Ureter (tissue), 1 donor: ENCODE measurements at places on chromosomes 5 and 9. TPM values are rescaled to one million over a fixed set of nuclear protein-coding genes. Genes with fewer than 3 reads are reported as not detected.

DNA sequence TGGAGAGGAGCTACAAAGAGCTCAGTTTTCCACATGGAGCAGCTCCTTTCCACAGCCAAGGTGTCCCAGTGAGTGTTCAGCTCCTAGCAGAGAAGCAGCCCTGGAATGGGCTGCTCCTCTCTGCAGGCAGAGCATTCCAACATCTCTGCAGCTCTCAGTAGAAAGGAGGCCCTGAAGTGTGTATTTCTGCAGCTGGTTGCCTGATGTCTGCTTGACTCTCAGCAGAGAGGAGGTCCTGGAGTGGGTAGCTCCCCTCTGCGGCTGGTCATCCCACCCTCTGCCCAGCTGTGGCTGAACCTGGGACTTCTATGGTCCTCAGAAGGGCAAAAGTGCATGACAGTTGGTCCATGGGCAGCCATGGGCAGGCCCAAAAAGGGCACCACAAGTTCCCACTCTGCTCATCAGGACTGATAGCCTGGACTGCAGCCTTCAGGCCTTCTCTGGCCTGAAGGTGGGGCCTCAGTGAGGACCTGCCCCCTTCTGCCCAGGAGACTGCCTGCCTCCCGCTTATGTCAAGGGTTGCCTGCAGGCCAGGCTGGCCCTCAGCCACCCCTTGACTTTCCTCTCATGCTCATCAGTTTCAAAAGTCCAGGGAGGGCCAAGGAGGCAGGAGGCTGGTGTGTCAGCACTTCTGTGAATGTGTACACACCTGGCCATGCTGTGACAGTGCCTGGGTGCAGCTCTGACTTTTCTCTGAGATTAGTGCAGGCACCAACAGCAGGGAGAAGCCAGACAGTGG lies 605.9 kb upstream of the FAM174A start:
- DNase-seq, result no peak

- DNase-seq, result no peak
These were observed 1.6 kb downstream of the TEX48 start for GRCh38 chr9:114680259-114681001.

Gene NDFIP1
- total RNA-seq, result 69.6 TPM

DNA sequence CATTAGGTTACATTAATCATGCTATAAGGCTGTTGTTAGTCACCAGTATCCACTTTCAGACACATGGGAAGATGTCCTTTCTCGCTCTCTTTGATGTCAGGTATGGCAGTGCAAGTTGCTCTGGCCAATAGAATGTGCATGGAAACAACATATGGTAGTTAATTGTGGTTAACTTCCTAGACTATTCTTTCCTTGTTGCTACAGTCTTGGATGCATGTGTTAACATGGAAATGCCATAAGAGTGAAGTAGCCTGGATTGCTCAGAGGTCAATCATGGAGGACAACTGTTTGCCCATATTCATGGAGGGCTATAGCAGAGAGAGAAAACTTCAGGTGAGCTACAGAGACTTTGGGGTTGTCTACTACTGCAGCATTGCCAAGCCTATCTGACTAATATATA lies 245.8 kb upstream of the GAS1 start:
- no peak for DNase-seq

DNA sequence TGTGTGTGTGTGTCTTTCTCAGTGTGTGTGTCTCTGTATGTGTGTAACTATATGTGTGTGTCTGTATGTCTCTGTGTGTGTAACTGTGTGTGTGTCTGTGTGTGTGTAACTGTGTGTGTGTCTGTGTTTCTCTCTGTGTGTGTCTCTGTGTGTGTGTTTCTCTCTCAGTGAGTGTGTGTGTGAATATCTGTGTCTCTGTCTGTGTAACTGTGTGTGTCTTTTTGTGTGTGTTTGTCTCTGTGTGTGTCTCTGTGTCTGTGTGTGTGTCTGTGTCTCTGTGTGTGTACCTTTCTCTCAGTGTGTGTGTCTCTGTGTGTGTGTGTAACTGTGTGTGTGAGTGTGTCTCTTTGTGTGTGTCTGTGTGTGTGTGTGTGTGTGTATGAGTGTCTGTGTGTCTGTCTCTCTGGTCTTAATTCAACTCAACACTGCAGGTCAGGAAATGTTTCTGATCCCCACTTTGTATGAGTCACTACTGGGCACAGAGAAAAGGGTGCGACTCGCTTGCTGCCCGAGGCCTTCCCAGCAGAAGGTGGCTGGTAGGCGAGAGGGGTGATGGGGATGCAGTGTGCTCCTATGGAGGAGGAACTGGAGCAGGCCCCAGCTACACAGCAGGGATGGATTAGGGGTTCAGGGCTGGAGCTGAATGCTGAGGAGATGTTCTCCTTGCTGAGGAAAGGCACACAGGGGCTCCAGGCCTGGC lies 52.1 kb downstream of the NSG2 start:
- DNase-seq, result no peak

Gene CDC25C
- total RNA-seq, result not detected

DNA sequence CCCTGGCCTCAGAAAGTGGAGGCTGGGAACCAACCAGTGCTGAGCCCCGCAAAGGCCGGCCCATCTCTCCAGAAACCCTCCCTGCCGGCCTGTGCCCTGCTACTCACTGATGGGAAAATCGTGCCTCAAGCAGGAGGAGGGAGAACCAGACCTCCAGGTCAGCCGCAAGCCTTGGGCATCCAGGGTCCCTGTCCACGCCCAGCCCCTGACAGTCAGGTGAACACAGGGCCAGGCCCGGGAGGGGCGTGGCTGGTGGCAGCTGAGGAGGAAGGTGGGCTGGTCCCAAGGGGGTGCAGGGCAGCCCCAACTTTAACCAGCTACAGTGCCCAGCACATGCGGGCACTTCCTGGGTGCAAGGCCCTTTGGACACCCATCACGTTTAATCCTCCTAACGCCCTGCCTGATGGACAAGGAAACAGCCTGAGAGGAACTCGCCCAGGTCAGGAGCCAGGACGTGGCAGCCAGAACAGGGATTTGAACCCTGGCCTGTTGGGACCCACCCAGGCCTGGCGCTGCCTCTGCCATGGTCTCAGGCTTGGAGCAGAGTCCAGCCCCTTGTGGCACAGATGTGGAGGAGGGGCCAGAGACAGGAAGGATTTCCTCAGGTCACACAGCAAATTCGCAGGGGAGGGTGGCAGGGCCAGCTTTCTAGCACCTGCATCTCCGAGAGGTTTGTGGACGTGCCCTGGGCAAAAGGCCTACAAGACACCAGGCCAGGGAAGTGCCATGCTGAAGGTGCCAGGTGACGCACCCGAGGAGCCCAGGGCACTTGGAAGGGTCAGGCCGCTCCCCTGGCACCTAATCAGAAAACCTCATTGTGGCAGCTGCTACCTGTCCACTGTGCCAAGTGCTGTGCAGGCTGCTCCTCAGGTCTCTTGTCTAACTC lies 4.5 kb downstream of the RALGDS start:
- no peak for DNase-seq

GRCh38 chr5:79488058-79488457 lies 25.9 kb downstream of the HOMER1 start:
- no peak for DNase-seq

GRCh38 chr9:74770508-74771261 lies 117.0 kb downstream of the TRPM6 start:
- DNase-seq, result no peak

GRCh38 chr5:135851186-135851914 lies 16.9 kb downstream of the SLC25A48 start:
- no peak for DNase-seq

DNA sequence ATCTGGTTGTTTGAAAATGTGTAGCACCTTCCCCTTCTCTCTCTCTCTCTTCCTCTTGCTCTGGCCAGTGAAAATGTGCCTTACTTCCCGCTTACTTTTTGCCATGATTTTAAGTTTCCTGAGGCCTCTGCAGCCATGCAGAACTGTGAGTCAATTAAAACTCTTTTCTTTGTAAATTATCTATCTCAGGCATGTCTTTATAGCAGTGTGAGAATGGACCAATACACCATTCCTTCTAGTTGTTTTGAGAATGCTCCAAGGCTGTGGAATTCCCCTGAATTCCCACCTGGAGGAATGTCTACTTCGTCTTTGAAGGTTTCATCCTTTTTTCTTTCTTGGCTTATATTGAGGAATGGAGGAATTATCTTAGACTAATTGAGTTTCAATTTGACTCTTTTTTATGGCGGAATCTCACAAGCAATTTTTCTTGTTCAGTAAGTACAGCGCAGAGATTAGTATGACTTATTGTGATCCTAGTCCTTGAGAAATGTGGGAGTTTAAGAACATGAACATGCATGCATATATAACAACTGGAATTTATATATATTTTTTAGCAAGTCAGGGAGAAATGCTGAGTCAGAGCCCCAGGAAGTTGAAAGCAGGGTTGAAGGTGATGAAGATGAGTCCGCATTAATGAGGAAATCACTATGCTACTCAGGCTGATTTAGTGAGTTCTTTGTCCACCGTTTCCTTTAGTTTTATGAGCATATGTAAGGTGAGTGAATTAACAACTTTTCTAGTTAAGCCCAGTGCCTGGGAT lies 488.1 kb upstream of the ADAMTS16 start:
- no peak for DNase-seq

DNA sequence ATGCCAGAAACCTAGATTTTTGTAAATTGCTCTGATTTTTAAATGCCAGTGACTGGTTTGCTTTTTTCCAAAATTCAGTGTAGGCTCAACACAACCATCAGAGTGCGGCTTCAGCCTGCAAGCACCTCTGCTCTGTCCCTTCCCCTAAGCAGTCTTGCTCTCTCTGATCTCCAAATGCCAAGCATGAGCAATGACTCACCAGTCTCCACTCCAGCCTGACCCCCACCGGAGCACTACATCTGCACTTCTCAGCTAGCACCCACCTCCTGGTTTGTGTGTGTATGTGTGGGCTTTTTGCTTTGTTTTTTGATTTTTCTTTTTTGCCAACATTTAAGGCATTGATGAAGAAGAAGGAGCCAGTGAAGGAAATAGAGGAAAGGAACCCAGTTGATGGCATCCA lies 61.4 kb upstream of the ADRA1B start:
- no peak for DNase-seq

Gene LEAP2
- 28.3 TPM for total RNA-seq

- DNase-seq, result no peak
These were observed 9.6 kb downstream of the FBXO38 start for GRCh38 chr5:148393390-148393741.

- DNase-seq, result no peak
These were observed 85.9 kb upstream of the TRIO start for GRCh38 chr5:14057289-14057688.

GRCh38 chr5:142978252-142978651 lies 208.1 kb downstream of the ARHGAP26 start:
- DNase-seq, result no peak

- DNase-seq, result no peak
These were observed 12.1 kb downstream of the LRRC14B start for GRCh38 chr5:203246-203930.

DNA sequence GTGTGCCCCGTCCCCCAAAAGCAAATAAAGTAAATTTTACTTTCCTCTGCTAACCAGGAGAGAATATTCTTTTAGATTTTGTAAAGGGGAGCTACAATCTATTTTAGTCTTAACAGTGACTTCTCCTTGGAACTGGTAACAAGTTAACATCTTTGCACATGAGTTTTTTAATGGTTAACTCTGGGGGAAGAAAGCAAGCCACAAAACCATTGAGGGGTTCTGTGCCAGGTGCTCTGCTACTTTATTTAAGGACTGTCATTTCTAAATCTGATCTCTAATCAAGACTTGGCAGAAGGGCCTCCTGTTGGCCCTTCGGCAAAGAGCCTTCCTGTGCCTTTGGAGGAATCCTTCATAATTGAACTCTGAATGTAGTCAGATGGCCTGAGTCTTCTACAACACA lies 153.4 kb downstream of the SLC12A2 start:
- DNase-seq, result no peak

Gene ASPN
- 7.5 TPM for total RNA-seq

GRCh38 chr5:126023994-126024441 lies 399.2 kb upstream of the GRAMD2B start:
- DNase-seq, result no peak
